Heart left ventricle (tissue), 16 donors: ENCODE measurements at places on chromosomes 2 and 18. TPM values are rescaled to one million over a fixed set of nuclear protein-coding genes. Genes with fewer than 3 reads are reported as not detected.

Gene SAG
- not detected for total RNA-seq

Gene SMIM21
- total RNA-seq: not detected

Gene HDAC4
- 16.7 TPM for total RNA-seq

Gene SCRN3
- total RNA-seq: 54.4 TPM

Gene ITPRID2
- 76.1 TPM for total RNA-seq

- no peak for DNase-seq
These were observed at the start of gene SCN2A for GRCh38 chr2:165239230-165239629. TSS of gene SCN2A (plus strand) at chr2:165239414. CDS start at chr2:165295824, 56,410 bp downstream.

DNA sequence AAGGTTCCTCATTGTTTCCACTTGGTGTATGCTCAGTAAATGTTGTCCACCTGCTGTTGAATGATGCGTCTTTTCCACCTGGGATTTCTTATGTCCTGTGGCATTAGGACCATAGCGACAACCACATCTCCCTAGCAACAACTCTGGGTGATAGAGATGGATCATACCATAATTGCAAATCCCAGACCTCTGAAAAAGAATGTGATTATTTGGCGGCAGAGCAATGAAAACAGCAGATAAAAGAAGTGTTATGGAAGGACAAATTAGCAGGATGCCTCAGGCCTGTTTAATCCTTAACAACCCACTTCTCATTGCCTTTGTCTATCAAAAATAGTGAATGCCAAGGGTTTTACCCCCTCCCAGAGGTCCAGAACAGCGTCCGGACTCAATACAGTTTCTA is 278.9 kb downstream of the TSN start:
- DNase-seq: no peak

GRCh38 chr2:154343282-154343681 is 355.2 kb upstream of the KCNJ3 start:
- DNase-seq: no peak

GRCh38 chr2:74036010-74036409 is 51.3 kb downstream of the TET3 start:
- DNase-seq: no peak

GRCh38 chr2:178628605-178629004 is 148.3 kb downstream of the PLEKHA3 start:
- no peak for DNase-seq

DNA sequence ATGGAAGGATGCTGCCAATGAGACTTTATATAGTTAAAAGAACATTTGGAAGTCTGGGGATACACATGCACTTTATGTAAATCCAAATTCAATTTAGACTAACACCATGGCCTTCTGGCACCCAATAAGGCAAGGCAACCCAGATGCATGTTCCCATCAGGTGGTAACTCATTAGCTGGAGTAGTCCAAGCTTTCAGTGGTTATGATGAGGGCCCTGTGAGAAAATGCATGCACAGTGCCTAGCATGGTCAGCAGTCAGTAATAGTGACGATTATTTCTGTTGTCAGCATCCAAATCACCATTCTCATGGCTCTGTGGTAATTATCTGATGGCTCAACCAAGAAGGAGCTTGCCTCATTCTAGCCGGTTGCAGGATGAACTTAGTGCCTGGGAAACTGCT is 70.3 kb upstream of the CTLA4 start:
- no peak for DNase-seq

DNA sequence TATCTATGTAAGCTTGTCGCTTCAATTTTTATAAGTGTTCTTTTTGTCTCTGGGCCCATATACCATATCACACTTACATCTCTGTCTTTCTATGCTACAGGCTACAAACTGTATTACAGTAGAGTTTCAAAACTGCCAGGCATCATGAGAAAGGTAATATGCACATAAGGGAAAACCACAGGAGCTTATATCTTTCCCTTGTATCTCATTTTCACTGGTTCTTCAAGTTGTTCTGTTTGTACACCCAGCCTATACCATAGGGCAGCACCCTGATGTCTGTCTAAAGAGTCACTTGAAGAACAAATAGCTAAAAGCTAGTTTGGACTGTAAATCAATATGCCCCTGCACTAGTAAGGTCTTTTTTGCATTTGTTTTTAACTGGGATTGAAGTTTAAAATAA is 366.7 kb downstream of the FIGN start:
- no peak for DNase-seq

DNA sequence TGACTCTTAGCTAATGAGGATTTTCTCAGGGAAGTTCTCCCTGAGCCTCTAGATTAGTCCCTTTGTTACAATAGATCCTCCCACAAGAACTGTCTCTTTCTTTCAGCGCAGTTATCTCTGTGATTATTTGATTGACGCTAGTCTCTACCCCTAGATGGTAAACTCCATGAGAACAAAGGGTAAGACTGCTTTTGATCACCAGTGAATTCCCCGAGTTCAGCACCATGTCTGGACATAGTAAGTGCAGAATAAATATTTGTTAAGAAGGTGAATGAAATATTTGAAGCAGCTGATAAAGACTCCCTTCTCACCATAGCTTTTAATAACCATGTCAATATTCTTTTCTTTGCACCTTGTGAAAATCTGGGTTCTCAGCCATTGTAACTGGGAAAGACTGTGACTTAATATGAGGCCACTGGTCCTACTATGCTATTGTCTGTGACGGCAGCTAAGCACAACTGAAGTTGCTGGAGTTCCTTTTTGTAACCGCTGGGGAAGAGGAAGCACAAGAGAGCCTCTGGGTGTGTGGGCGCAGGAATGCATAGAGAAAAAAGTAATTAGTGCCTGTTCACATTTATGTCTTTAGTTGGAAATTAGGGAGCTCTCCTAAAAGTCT is 214.7 kb downstream of the TGIF1 start:
- DNase-seq: no peak

GRCh38 chr2:132668189-132668823 is 1.7 kb downstream of the LYPD1 start:
- no peak for DNase-seq

GRCh38 chr2:31476511-31477180 is 62.1 kb upstream of the XDH start:
- DNase-seq: no peak

GRCh38 chr2:66432801-66433694 is 1.9 kb upstream of the MEIS1 start:
- DNase-seq: peak; percentile 93

DNA sequence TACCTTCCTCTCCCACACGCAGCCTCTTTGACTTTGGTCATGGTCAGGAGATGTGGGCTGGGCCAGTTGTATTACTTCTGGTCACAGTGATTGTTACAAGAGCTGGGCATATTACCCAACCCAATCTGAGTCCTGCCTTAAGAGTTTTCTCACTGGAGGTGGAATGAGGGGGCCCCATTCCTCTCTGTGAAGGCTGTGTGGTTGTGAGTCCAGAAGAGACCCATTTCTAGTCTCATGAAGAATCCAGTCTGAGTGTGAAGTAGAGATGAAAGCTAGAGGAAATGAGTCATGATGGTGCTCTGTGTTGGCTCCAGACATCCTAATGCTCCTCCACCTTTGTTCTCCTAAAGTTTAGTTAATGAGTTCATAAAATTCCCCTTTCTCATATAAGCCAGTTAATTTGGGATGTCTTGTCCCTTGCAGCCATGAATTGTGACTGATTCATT is 50.8 kb upstream of the RASGRP3 start:
- DNase-seq: no peak

GRCh38 chr18:7896805-7897518 is 329.8 kb downstream of the PTPRM start:
- DNase-seq: no peak

DNA sequence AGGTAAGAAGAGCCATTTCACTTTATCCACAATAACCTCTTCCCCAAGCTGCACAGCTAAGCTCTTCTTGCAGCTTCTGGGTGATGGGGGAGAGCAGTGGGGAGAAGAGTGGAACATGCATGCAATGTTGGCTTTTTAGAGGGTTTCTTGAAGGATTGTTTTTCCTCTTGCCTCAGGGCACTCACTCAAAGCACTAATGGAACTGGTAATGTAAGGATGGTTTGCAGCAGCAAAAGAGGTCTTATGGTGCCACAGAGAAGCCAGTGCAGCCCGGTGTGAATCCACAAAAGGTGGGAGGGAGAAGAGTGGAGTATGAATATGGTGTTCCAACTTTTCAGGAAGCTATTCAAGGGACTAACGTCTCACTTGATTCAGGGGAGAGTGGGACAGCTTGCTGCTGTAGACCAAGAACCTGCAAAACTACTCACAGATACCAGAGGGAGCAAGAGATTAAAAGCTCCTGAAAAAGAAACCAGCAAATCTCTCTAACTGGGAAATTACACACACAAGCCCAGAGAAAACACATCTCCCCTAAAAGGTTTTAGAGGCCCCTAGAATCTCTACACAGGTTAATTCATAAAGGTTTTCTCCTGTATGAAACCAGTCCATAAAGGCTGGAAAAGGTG is 116.4 kb downstream of the CHN1 start:
- DNase-seq: no peak

DNA sequence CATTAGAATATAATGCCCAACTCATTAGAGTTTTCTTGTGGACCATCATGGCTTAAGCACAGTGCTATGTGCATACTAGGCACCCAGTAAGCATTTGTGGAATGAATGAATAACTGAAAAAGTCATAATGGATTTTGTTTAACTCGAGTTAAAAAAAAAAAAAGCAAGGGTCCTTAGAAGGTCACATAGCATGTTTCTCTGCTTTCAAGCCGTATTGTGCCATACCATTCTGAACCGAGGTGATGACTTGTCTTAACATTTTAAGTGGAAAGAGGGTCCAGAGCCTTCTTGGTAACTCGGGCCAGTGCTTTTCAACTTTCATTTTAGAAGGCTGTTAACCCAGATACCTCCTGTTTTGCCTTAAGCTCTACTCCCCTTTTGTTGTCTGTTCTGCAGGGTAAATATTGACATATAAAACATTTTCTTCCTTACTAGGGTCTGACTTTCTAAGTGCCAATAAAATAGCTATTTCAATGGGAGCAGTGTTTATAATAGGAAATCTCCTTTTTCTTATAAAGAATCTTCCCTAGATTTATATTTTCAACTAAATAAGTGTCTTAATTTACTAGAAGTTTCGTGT is 787 bp upstream of the ADGRF3 start:
- DNase-seq: no peak

- DNase-seq: no peak
These were observed 179.5 kb downstream of the BCL2 start for GRCh38 chr18:63140038-63140450.

DNA sequence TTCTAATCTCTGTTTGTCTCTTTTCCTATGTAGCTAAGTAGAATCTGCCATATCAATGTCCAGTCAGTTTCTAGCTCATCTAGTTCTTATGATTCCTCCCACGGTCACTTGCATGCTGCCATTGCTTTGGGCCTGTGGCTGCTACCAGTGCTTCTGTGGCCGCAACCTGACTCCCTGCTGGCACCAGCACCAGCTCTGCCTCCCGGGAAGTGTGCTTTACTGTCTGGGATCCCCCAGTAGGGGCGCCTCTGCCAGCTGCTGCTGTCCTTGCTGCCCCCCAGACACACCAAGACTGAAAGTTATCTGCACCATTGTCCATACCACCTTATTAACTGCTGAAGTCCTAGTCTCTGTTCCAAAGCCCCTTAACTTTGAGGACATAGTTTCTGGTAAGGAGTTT is 56.3 kb downstream of the RAPGEF4 start:
- DNase-seq: no peak

- no peak for DNase-seq
These were observed 95.8 kb downstream of the TMEM163 start for GRCh38 chr2:134623046-134623445.
